Activated CD4-positive, alpha-beta T cell treated with anti-CD3 and anti-CD28 coated beads, Interleukin-2, amount 10 ng/mL, durations not matched to agents 7 days and 5 days (primary cell): ENCODE measurements at places on chromosomes 7 and 10. TPM values are rescaled to one million over a fixed set of nuclear protein-coding genes. Genes with fewer than 3 reads are reported as not detected.

- H3K27ac ChIP-seq, result no peak overlapping the region
- H3K27me3 ChIP-seq, result no peaks in the 10 kb centered on the region
- H3K4me1 ChIP-seq, result no peaks in the 10 kb centered on the region
- DNase-seq, result no peak
- no peak overlapping the region for H3K4me3 ChIP-seq
- H3K36me3 ChIP-seq, result no peaks in the 10 kb centered on the region
These were observed 1193.0 kb upstream of the CELF2 start for GRCh38 chr10:9824631-9825071.

DNA sequence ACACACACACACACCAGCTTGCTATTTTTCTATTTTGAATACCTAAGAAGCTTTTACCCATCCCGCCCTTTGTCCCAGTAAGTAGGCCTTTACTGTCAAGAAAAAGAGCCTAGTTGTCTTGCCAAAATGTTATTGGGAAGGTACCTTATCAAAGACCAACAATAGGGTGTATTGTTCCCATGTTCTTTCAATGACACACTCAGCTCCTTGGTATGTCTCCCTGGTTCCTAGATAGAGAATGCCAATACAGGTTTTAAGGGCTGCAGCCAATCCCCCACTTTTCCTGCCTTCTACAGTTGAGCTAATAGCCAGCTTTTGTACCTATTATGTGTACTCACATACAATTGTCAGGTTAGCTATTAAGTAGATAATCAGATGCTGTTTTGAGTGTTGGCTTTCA, 92.0 kb upstream of the LRRTM3 start:
- no peaks in the 10 kb centered on the region for H3K27me3 ChIP-seq
- H3K4me1 ChIP-seq, result no peaks in the 10 kb centered on the region
- no peak overlapping the region for H3K4me3 ChIP-seq
- no peak overlapping the region for H3K27ac ChIP-seq

- peaks cover 18% of the 10 kb centered on the region for H3K4me1 ChIP-seq
- H3K27me3 ChIP-seq, result no peaks in the 10 kb centered on the region
- H3K27ac ChIP-seq, result no peak overlapping the region
- H3K36me3 ChIP-seq, result peaks cover 26% of the 10 kb centered on the region
- no peak for DNase-seq
- no peak overlapping the region for H3K4me3 ChIP-seq
These were observed 110.7 kb downstream of the CYTH3 start for GRCh38 chr7:6161463-6162330.

GARIN1A gene
- 0.92 TPM for total RNA-seq

GDF2 gene
- total RNA-seq, result not detected
